ENCODE measurements at places on chromosomes 3 and 15. TPM values are rescaled to one million over a fixed set of nuclear protein-coding genes. Genes with fewer than 3 reads are reported as not detected.

The WDR53 gene
- total RNA-seq = 9.5 TPM

DNA sequence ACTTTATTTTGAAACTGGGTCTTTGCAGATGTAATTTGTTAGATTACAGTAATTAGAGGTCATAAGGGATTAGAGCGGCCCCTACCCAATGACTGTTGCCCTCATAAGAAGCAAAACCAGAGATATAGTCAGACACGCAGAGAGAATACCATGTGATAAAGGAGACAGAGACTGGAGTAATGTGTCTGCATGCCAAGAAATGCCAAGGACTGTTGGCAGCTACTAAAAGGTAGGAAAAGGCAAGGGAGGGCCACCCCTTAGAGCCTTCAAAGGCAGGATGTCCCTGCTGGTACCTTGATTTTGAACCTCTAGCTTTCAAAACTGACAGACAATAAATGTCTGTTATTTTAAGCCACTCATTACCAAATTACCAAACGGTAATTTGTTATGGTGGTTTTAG is 548.2 kb downstream of the FHIT start:
- no peak overlapping the region for H3K27ac ChIP-seq
- no peaks in the 10 kb centered on the region for H3K4me1 ChIP-seq
- no peak overlapping the region for H3K4me3 ChIP-seq

- H3K27ac ChIP-seq = no peak overlapping the region
- no peak for DNase-seq
- H3K4me1 ChIP-seq = no peaks in the 10 kb centered on the region
- no peak overlapping the region for H3K4me3 ChIP-seq
Measured at GRCh38 chr15:100055821-100056220, 286.0 kb downstream of the ADAMTS17 start.

DNA sequence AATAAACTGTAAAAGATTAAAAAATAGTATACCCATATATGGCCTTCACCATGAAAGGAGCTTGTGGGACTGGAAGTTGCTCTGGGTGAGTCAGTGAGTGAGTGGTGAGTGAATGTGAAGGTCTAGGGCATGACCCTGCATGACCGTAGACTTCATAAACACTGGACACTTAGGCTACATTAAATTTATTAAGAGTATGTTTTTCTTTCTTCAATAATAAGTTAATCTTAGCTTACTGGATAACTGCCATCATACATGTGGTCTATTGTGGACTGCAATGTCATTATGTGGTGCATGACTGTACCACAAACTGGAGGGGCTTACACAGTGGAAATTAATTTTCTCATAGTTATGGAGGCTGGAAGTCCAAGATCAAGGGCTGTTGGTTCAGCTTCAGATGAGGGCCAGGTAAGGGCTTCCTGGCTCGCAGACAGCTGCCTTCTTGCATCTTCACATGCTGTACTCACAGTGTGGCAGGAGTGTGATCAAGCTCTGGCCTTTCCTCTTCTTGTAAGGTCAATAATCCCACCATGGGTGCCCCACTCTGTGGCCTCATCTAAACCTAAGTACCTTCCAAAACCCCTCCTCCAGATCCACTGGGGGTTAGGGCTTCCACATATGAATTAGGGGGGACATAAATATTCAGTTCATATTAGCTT is 40.8 kb upstream of the PRR23E start:
- no peaks in the 10 kb centered on the region for H3K27me3 ChIP-seq
- H3K4me3 ChIP-seq = no peak overlapping the region
- DNase-seq = no peak
- H3K36me3 ChIP-seq = no peaks in the 10 kb centered on the region
- H3K27ac ChIP-seq = no peak overlapping the region
- no peaks in the 10 kb centered on the region for H3K4me1 ChIP-seq

DNA sequence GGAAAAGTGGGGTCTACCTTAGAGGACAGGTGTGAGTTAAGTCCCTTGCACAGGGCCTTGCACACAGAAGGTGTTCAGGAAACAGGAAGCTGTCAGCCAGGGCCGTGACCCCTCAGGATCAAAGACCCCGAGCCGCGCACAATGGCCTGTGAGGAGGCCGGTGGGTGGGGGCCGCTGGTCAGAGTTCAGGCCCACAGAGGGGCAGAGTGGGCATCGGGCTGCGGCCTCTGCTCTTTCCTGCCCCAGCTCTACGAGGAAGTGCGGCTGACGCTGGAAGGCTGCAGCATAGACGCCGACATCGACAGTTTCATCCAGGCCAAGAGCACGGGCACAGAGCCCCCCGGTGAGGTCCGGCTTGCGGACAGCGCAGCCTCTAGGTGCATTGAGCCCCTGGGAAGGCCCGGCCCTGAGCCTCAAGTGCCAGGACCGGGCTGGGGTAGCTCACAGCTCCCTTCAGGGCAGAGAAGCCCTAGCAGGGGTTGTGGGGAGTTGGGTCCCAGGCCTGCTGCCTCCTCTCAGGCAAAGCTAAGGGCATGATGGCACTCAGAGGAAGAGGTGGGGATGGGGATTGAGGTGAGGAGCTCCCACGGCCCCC is 37.2 kb downstream of the PSTPIP1 start:
- H3K27ac ChIP-seq = no peak overlapping the region
- no peaks in the 10 kb centered on the region for H3K27me3 ChIP-seq
- H3K4me1 ChIP-seq = peaks cover 5% of the 10 kb centered on the region
- no peak overlapping the region for H3K4me3 ChIP-seq

GRCh38 chr15:63487076-63487757 is 17.2 kb upstream of the USP3 start:
- no peak overlapping the region for H3K4me3 ChIP-seq
- H3K27me3 ChIP-seq = peaks cover 2% of the 10 kb centered on the region
- H3K27ac ChIP-seq = no peak overlapping the region
- peak; percentile 80 for DNase-seq
- H3K36me3 ChIP-seq = no peaks in the 10 kb centered on the region

DNA sequence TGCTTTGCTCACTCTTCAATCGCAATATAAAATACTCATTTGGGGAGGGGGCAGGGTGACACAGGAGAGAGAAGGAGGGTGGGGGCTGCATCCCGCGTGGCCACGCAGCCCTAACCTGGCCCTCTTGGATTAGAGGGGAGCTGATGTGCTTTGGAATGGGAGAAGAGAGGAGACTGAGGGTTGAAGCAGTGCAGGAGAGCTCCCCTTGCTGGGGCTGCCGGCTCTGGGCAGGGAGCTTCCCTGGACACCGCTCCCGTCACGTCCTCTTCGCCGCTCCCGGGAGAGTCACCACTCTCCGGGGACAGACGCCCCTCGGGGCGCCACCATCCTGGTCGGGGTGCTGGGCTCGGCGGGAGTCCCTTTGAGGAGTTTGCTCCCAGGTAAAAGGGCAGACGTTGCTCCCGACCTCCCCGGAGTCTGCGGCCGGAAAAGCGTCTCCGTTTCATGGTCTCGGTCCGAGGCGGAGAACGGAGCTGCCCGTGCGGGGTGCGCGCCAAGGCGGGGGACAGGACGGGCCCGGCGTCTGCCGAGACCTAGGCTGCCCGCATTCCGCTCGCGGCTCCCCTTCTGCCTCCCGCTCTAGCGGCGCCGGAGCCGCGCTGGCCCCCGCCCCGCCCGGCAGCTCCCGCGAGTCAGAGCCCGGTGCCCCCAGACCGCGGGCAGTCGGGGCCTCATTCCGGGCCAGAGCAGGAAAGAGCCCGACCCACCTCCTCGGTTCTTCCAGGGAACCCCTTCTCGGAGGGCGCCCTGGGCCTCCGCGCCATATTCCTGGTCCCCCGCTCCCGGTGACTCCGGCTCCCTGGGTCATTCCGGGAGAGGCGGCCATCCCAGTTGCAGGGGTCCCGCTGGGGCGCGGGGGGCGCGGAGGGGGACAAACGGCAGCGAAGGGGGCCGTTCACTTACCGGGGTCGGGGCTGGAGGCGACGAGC is 603 bp downstream of the SLC7A14 start:
- no peaks in the 10 kb centered on the region for H3K36me3 ChIP-seq
- peaks cover 10% of the 10 kb centered on the region for H3K27me3 ChIP-seq
- no peak overlapping the region for H3K27ac ChIP-seq
- no peak for DNase-seq
- H3K4me3 ChIP-seq = no peak overlapping the region

DNA sequence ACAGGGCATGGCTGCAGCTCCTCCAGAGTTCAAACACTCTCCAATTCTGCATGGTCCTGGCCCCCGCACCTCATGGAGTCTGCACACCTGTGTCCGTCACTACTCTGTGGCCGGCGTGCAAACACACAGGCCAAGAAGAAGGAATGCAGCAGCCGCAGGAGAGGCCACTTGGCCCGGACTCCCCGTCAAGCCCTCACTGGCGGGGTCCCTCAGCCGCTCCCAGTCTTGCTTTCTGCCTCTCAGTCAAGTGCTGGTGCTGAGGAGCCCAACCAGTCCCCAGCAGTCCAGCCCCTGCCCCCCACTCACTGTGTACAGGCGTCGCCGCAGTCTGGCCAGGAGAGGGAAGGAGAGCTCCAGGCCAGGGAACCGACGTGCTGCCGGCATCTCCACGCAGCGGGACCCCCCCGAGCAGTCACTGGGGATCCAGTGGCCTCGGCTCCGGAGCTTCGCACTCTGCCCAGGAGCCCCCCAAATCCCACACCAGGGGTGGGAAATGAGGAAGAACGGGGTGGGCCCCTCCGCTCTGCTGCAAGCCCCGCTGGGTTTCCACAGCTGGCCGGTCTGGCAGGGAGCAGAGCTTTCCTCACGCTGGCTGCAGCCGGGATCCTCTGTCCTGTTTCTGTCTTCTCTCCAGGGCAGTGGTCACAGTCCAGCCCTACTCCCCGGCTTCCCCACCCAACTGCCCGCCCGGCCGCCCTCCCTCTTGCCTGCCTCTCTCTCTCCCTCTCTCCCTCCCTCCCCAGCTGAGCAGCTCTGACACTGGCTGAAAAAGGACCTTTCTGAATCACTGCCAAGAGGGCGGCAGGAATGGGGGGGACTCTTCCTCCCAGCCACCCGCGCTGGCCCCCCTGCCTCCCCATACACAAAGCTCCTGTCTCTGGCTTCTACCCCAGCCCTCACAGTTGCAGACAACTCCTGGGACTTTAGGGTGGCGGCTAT is 16.0 kb downstream of the TNK2 start:
- peak; percentile 94 for DNase-seq
- H3K4me3 ChIP-seq = no peak overlapping the region
- peak overlapping the region; percentile 25 for H3K27ac ChIP-seq
- H3K4me1 ChIP-seq = peaks cover 60% of the 10 kb centered on the region
- no peaks in the 10 kb centered on the region for H3K27me3 ChIP-seq

The MAGEL2 gene
- total RNA-seq = 0.18 TPM

The BCHE gene
- 47.8 TPM for total RNA-seq

DNA sequence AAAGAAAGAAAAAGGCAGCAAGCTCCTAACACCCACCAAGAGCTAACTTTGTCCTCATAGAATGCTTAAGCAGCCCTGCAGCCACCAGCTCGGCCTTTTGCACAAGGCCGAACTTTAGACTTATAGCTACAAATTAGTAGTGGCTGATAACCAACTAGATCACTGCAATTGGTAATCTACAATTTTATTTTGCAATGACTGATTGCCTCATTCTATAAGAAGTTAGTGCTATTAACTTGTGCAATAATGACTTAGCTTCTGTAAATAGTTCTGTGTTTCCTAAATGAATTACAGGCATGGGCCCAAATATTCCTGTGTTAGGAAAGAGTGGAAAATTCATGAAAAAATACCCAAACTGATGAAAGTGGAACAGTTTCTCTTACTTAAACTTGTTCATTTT is 284.8 kb upstream of the CFAP20DC start:
- H3K36me3 ChIP-seq = no peaks in the 10 kb centered on the region
- H3K4me1 ChIP-seq = no peaks in the 10 kb centered on the region
- no peaks in the 10 kb centered on the region for H3K27me3 ChIP-seq

DNA sequence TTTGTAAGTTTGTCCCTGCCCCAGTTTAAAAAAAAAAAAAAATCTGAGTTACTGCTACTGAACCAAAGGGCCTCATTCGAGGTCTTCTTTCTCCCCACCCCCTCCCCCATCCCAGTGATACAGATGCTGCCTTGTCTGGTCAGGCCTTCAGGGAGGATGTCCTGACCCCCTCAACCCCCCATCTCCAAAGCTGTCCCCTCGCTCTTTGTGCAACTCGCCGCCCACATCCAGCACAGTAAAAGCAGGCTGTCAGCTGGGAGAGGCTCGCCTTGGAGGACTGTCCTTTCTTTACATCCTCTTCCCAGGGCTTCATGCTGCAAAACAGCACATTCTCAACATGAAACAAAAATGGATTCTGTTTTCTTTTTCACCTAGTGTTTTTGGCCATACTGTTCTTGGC is 133.4 kb downstream of the VGLL4 start:
- no peak for DNase-seq
- no peaks in the 10 kb centered on the region for H3K27me3 ChIP-seq
- no peaks in the 10 kb centered on the region for H3K36me3 ChIP-seq
- no peak overlapping the region for H3K4me3 ChIP-seq
- H3K27ac ChIP-seq = no peak overlapping the region

GRCh38 chr15:52262364-52262763 is 33.2 kb downstream of the MYO5C start:
- H3K4me1 ChIP-seq = peaks cover 13% of the 10 kb centered on the region
- peaks cover 9% of the 10 kb centered on the region for H3K36me3 ChIP-seq
- DNase-seq = no peak
- H3K27ac ChIP-seq = no peak overlapping the region
- no peaks in the 10 kb centered on the region for H3K27me3 ChIP-seq
- H3K4me3 ChIP-seq = no peak overlapping the region

The LRRC3B gene
- not detected for total RNA-seq

The CCDC54 gene
- total RNA-seq = not detected

GRCh38 chr3:110210086-110210660 is 861.4 kb upstream of the NECTIN3 start:
- no peaks in the 10 kb centered on the region for H3K4me1 ChIP-seq
- DNase-seq = no peak
- H3K27me3 ChIP-seq = no peaks in the 10 kb centered on the region
- H3K4me3 ChIP-seq = no peak overlapping the region
- no peak overlapping the region for H3K27ac ChIP-seq

- H3K27ac ChIP-seq = peak within 1 kb of the TSS; percentile 96
- no peaks in the 10 kb centered on the region for H3K36me3 ChIP-seq
- DNase-seq = peak; percentile 90
- H3K27me3 ChIP-seq = no peaks in the 10 kb centered on the region
Measured at GRCh38 chr3:51538459-51539290, at the start of gene RAD54L2. Gene RAD54L2, plus strand, starts transcription at chr3:51538719. Its CDS starts 51,702 bp downstream, at chr3:51590421.

DNA sequence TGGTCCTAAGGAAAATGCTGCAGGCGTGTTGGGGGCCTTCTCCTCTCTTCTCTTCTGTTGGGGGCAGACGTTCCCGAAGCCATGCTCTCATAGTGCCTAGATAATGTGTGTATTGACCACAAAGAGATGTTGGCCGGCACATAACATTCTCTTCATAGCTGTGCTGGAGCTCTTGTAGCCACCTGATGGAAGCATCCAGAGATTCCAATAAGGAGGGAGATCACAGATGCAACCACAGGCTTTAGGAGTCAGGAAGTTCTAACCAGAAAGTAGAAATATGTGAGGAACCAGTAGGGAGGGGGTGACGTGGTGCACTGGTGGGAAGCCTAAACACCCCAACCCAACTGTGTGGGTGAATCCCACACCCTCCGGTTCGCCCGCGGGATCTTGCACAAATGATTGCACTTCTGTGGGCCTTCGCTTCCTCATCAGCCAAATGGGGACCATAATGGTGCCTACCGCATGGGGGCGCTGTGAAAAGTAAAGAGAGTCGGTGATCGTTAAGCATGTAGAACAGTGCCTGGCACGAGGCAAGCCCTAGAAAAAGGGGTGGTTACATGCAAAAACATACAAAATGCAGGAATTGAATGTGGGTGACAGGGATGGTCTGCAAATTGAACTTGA is 87.8 kb downstream of the TOP2B start:
- no peak overlapping the region for H3K27ac ChIP-seq
- H3K4me3 ChIP-seq = no peak overlapping the region
- peaks cover 12% of the 10 kb centered on the region for H3K4me1 ChIP-seq
- no peak for DNase-seq
